Cardiac muscle cell (in vitro differentiated cells and primary cell): ENCODE measurements at places on chromosomes 1 and 21. TPM values are rescaled to one million over a fixed set of nuclear protein-coding genes. Genes with fewer than 3 reads are reported as not detected.

GJC2 gene
- total RNA-seq, result 0.51 and 0.88 TPM in 2 replicates

PRAMEF6 gene
- total RNA-seq, result not detected in 2 replicates

ENAH gene
- total RNA-seq, result 50.8 and 124 TPM in 2 replicates

CFHR3 gene
- 0.07 and 0.39 TPM in 2 replicates for total RNA-seq

CTSE gene
- not detected in 2 replicates for total RNA-seq

ADGRL2 gene
- total RNA-seq, result 58.3 and 70.3 TPM in 2 replicates

LAD1 gene
- total RNA-seq, result 8.4 and 12.6 TPM in 2 replicates

FCRL1 gene
- total RNA-seq, result not detected in 2 replicates

OLIG2 gene
- total RNA-seq, result 0.09 TPM in 1 of 2 replicates, not detected in the other

CAPZA1 gene
- 94.9 and 102 TPM in 2 replicates for total RNA-seq
